ENCODE measurements at places on chromosomes 1 and 21.

GRCh38 chr1:40014812-40015594 is 25.5 kb upstream of the CAP1 start:
- no peak for DNase-seq

- DNase-seq: no peak
Observed at GRCh38 chr1:160795951-160796383, at the start of gene LY9. Gene LY9 (plus strand): TSS chr1:160796174. CDS start chr1:160796188, 14 bp downstream.

DNA sequence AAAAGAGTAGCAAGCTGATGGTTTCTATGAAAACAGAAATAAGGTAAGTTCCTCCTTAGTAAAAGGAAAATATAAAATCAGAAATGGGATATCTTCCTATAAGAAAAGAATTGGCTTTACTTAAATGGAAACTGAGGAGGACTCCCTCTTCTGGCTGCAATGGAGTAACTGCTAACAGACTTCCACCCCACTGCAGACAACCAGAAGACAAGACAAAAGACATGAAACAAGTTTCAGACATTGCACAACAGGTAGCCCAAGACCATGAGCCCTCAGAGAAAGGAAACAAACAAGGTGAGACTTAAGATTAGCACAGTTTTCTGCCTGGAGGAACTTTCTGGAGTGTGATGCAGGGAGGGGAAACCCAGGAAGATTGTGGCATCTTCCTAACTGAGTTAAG is 17.0 kb upstream of the OLFML2B start:
- no peak for DNase-seq

- no peak for DNase-seq
Observed at GRCh38 chr1:98709906-98710305, 48.4 kb downstream of the SNX7 start.

DNA sequence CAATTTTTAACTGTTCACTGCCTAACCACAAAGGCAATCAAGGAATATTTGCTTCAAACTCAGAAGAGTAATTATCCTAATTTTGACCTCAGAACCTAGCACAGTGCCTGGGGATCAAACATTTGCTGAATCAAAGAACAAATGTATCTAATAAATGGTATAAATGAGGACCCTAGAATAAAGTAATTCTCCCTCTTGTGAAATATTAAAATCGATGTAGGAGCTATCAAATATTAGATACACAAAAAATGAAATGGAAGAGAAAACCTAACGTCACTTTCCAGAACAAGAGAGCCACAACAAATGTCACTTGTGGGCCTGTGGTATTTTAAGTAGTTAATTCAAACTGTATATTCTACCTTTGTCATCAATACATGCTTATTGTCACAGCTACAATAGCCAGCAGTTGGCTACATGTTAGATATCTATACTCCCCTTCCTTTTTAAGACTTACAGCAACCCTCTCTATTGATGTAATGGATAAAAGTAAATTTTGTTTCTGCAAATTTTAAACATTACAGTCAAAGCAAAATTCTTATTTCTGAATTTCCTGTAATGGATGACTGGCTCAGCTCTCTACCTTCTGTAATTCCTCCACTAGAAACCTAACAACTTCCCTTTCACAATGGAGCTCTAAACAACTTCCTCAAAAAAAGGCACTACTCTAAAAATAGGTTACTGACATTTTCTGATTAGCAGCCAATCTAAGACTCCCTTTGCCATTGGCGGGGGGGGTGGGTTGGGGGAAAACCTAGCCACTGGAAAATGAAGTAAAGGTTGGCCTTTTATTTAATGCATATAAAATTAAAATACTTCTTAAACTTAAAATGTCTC is 37.6 kb downstream of the PUM1 start:
- DNase-seq: peak; percentile 4

DNA sequence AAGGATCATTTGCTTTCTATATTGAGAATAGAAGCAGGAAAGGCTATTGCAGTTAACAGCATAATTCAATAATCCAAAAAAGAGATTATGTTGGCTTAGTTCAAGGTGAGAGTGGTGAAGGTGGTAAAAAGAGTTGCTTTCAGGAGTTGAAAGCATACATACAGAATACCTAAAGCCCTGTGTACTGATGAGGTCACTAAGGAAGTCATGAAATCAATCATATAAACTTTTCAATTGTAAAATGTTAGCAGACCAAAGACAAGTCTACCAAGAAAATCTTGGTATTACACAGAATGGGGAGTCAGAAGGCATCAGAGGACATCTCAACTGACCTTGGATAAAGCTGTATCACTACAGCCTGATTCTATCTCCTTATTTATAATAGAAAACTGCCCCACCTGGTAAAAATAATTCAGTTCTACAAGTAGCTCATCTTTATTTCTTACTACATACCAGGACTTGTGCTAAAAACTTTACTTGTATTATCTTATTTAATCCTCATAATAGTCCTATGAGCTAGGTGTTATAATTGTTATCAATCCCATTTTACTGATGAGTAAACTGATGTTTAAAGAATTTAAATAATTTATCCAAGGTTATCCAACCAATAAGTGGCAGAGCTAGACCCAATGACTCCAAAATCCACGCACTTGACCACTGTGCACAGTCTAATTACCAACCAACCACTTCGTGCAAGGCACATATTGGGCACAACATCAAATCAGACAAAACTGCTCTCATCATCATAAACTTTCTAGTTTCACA is 40.9 kb downstream of the TUT4 start:
- no peak for DNase-seq

GRCh38 chr1:225817611-225818061 is 7.7 kb downstream of the EPHX1 start:
- no peak for DNase-seq
